ENCODE measurements at places on chromosomes 12 and 14.

- no peak for DNase-seq
Measured at GRCh38 chr12:18275981-18276380, 14.7 kb downstream of the PIK3C2G start.

DNA sequence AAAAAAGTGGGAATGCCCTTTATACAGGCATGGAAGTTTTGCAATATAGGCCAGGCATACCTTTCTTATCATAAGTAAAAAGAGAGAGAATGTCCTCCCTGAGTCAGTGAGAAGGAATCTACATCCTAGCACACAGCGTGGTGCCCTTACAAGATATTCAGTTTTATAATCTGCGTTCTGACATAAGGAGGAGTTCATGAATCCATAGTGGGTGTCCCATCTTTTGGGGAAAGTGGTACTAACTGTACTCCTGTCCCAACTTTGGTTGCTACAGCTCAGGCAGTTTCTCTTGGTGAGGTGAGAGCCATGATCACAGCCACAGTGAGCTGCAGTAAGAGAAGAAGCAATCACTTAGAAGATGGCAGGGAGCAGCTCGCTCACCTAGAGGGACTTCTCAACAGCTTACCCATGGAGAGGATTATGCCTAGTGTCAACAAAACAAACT, 332.9 kb downstream of the BCAT1 start:
- DNase-seq, result no peak

GRCh38 chr14:97224016-97224415, 426.8 kb downstream of the VRK1 start:
- no peak for DNase-seq

- DNase-seq, result no peak
Measured at GRCh38 chr14:65255583-65256461, 153.5 kb upstream of the MAX start.

- DNase-seq, result no peak
Measured at GRCh38 chr12:91127306-91127705, 16.0 kb upstream of the LUM start.

GRCh38 chr12:89768586-89769482, 60.2 kb upstream of the ATP2B1 start:
- DNase-seq, result no peak

DNA sequence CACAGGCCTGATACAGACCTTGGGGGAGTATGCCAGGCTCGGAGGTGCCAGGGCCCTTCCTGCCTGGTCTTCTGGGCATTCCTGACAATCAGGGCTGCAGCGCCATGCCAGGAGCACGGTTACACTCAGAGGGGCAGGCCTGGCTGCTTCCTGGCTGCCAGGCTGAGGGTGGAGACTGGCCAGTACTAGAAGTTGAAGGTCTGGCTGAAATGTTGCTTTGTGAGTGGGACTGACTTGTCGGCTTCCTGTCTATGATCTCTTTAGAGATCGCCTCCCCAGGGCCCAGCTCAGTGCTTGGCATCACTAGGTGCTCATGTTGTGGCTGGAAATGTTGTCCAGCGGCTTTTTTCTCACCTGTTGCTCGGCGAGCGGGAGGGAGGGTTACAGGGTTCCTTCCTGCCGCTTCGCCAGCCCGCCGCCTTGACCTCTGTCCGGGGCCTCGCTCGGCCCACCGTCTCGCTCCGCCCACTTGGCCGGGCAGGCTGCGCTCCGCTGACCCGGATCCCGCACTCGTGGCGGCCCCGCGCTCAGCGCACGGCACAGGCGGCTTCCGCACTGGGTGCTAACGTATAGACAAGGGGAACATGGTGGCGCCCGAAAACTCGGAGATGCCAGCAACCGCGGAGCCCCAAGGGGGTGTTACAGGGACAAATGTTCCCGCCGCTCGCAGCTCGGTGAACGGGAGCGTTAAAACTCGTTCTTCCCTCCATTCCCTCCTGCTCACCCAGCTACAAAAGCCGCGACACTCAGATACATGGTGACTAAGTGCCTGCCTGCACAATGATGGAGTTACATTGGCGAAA, 32.6 kb downstream of the PAPLN start:
- DNase-seq, result no peak

GRCh38 chr12:95408201-95408600, 65.8 kb upstream of the METAP2 start:
- no peak for DNase-seq

- no peak for DNase-seq
Measured at GRCh38 chr12:102876883-102877282, 40.2 kb downstream of the PAH start.

- no peak for DNase-seq
Measured at GRCh38 chr14:24712374-24712773, 78.4 kb upstream of the GZMB start.

GRCh38 chr14:92925446-92925845, 2.5 kb downstream of the CHGA start:
- no peak for DNase-seq

DNA sequence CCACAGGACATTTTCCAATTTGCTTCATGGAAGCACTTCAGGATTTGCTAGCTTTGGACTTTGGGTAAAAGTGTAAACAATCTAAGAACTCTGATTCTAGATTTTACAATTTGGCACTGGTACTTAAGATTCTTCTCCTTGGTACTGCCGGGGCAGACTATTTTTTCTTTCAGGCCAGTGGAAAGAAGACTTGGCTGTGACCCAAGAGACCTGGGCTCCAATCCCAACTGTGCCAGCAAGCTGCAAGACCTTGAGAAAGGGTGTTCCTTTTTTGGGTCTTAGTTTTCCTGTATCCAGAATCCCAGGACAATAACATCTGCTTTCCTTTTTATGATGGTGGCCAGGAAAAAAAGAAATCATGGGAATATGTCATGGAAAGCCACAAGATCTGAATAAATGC, 148.1 kb upstream of the CRY1 start:
- DNase-seq, result no peak
